ENCODE measurements at places on chromosomes 4 and X. TPM values are rescaled to one million over a fixed set of nuclear protein-coding genes. Genes with fewer than 3 reads are reported as not detected.

Gene ATOH1
- total RNA-seq = 0.69 TPM

Gene RAB39B
- 11.1 TPM for total RNA-seq

Gene TMPRSS11D
- not detected for total RNA-seq

Gene LUZP4
- total RNA-seq = not detected

Gene FGFRL1
- total RNA-seq = 35.8 TPM

Gene KCNE5
- 6.2 TPM for total RNA-seq

Gene SPARCL1
- total RNA-seq = 1.5 TPM

Gene TRPC5OS
- not detected for total RNA-seq

Gene FAM47A
- total RNA-seq = not detected

DNA sequence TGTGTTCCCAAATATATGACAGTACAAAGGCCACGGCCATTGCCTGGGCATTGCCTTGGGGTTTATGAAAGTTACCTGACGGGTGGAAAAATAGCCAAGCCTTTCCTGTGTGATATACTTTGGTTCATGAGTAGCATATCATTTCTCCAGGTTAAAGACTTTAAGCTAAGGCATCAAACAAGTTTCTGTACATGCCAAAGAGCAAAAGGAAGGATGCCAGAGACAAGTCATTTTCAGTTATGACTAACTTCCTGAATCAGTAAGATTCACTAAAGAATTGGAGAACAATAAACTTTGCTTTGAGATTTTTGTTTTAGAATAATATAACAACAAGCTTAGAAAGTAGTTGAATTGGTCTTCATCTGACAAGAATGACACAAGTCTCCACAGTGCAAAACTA, 9.7 kb upstream of the GUF1 start:
- no peak overlapping the region for H3K27ac ChIP-seq
- no peaks in the 10 kb centered on the region for H3K4me1 ChIP-seq
- H3K27me3 ChIP-seq = no peaks in the 10 kb centered on the region

DNA sequence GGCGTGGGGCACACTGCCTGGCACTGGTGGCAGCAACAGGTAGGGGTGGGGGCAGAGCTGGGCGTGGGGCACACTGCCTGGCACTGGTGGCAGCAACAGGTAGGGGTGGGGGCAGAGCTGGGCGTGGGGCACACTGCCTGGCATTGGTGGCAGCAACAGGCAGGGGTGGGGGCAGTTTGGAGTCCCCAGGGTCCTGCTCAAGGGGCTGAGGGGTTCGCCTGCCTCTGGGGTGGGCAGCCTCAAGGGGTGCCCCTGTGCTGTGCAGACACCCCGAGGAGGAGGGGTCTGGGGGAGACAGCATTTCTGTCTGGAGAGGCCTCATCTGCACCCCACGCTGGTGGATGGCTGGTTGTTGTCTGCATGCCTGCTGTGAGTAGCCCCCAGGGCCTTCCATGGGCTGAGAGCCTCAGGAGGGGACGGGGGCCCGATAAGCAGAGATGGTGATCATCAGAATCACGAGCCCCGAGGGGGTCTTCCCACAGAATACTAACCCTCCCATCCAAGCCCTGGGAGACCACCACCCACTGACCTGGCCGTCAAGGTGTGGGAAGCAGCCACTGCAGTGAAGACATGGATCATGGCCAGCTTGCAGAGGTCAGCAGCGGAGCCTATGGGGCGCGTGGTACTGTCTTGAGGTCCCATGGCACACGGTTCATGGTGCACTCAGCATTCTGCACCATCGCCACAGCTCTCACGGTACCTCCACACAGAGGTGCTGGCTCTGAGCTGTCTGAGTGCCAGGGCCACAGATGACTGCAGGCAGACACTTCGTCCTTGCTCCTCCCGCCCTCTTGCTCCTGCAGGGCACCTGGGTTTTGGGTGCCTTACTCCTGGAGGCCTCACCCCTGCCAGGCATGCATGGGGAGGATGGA, 21.5 kb downstream of the NAT8L start:
- no peaks in the 10 kb centered on the region for H3K27me3 ChIP-seq
- H3K4me3 ChIP-seq = no peak overlapping the region
- H3K27ac ChIP-seq = no peak overlapping the region
- H3K4me1 ChIP-seq = no peaks in the 10 kb centered on the region
- no peak for DNase-seq
- H3K36me3 ChIP-seq = no peaks in the 10 kb centered on the region

DNA sequence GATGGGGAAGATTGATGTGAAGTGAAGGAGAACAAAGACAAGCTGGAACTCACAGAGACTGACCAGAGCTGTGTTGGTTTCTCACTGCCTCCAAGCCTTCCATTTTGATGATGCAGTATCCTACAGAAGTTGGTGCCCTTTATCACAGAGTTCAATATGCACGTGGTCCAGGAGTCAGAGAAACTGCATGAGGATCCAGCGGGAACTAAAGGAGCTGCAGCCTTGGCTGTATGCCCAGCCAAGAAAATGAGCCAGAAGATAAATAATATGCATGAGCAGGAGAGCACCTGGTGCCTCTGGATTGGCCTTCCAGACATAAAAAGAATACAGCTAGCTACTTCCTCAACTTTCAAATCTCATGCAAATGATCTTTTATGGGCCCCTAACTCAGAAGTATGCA, 44.3 kb upstream of the DCLK2 start:
- H3K4me3 ChIP-seq = no peak overlapping the region
- H3K27ac ChIP-seq = no peak overlapping the region
- no peaks in the 10 kb centered on the region for H3K27me3 ChIP-seq
- DNase-seq = no peak
- H3K4me1 ChIP-seq = peaks cover 21% of the 10 kb centered on the region

- peaks cover 9% of the 10 kb centered on the region for H3K4me1 ChIP-seq
- no peaks in the 10 kb centered on the region for H3K27me3 ChIP-seq
- H3K4me3 ChIP-seq = no peak overlapping the region
- no peak overlapping the region for H3K27ac ChIP-seq
- peak; percentile 62 for DNase-seq
These were observed 51.7 kb upstream of the MCF2 start for GRCh38 chrX:139759637-139760036.

GRCh38 chr4:121150486-121150885, 13.6 kb downstream of the TNIP3 start:
- H3K36me3 ChIP-seq = no peaks in the 10 kb centered on the region
- 0 out of 2 replicates have a peak, but pooled peaks cover 3% of the 10 kb centered on the region for H3K4me1 ChIP-seq
- no peak overlapping the region for H3K4me3 ChIP-seq

GRCh38 chrX:103540145-103540544, 20.9 kb upstream of the RAB40A start:
- DNase-seq = no peak
- no peak overlapping the region for H3K27ac ChIP-seq
- H3K4me3 ChIP-seq = no peak overlapping the region
- no peaks in the 10 kb centered on the region for H3K4me1 ChIP-seq

- peaks cover 39% of the 10 kb centered on the region for H3K27me3 ChIP-seq
- H3K4me1 ChIP-seq = peaks cover 35% of the 10 kb centered on the region
- no peak for DNase-seq
- H3K27ac ChIP-seq = no peak overlapping the region
These were observed 42.0 kb downstream of the FAM149A start for GRCh38 chr4:186146458-186146857.

DNA sequence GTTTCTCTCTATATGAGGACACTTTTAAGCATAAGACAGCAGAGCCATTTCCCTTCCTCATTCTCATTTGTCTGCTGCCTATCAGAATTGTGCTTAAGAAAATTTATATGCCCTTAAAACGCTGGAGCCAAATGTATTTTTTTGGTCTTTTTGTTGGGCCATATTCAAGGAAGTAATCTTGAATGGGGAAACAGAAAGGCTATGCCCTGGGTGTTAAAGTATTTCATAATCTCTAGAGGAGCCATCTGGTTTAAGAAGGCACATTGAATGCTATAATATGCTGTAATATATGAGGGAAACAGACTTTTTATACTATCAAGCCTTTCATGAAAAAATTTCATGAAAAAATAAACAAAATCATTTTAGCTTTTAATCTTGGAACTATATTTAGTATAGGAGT, 4.3 kb downstream of the DMD start:
- DNase-seq = no peak
- H3K36me3 ChIP-seq = no peaks in the 10 kb centered on the region
- H3K27ac ChIP-seq = no peak overlapping the region
- H3K27me3 ChIP-seq = no peaks in the 10 kb centered on the region
- no peak overlapping the region for H3K4me3 ChIP-seq

GRCh38 chr4:15037923-15038541, 35.8 kb downstream of the CPEB2 start:
- H3K36me3 ChIP-seq = no peaks in the 10 kb centered on the region
- no peak overlapping the region for H3K27ac ChIP-seq
- no peaks in the 10 kb centered on the region for H3K27me3 ChIP-seq
- no peak for DNase-seq
- H3K4me3 ChIP-seq = no peak overlapping the region

GRCh38 chr4:141900856-141901255, 264.5 kb downstream of the IL15 start:
- no peak overlapping the region for H3K27ac ChIP-seq
- H3K36me3 ChIP-seq = no peaks in the 10 kb centered on the region
- no peak overlapping the region for H3K4me3 ChIP-seq
- H3K4me1 ChIP-seq = peaks cover 10% of the 10 kb centered on the region

- no peaks in the 10 kb centered on the region for H3K4me1 ChIP-seq
- DNase-seq = no peak
- H3K4me3 ChIP-seq = no peak overlapping the region
- H3K27ac ChIP-seq = no peak overlapping the region
These were observed 303.6 kb upstream of the FAT1 start for GRCh38 chr4:187027272-187027671.

DNA sequence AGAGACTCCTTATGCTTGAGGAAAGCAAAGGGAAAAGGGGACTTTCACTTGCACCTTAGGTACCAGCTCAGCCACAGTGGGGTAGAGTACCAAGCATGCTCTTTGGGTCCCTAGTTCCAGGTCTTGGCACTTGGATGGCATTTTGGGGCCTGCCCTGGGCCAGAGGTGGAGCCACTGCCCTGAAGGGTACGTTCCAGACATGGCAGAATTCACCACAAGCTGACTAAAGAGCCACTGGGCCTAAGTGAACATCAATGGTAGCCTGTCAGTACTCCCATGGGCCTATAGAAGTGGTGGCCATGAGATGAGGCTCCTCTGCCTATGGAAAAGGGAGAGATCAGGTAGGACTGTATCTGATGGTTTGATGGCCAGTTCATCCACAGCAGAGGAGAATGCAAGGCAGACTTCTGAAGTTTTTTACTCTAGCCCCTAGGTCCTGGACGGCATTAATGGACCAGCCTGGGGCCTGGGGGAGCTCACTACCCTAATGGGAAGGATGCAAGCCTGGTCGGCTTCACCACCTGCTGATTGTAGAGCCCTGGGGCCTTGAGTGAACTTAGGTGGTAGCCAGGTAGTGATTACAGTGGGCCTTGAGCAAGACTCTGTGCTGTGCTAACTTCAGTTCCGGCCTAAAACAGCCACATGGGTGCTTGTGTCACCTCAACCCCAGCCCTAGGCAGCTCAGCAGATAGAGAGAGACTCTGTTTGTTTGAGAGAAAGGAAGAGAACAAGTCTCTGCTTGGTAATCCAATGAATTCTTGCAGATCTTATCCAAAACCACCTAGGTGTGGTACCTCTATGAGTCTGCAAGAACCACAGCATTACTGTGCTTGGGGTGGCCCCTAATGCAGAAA, 19.8 kb upstream of the HSFX4 start:
- no peak overlapping the region for H3K27ac ChIP-seq
- no peaks in the 10 kb centered on the region for H3K4me1 ChIP-seq
- no peak overlapping the region for H3K4me3 ChIP-seq
- no peaks in the 10 kb centered on the region for H3K27me3 ChIP-seq

GRCh38 chr4:891747-892146, 40.4 kb downstream of the GAK start:
- no peaks in the 10 kb centered on the region for H3K27me3 ChIP-seq
- peak; percentile 75 for DNase-seq
- no peak overlapping the region for H3K4me3 ChIP-seq
- no peaks in the 10 kb centered on the region for H3K4me1 ChIP-seq
- no peak overlapping the region for H3K27ac ChIP-seq

DNA sequence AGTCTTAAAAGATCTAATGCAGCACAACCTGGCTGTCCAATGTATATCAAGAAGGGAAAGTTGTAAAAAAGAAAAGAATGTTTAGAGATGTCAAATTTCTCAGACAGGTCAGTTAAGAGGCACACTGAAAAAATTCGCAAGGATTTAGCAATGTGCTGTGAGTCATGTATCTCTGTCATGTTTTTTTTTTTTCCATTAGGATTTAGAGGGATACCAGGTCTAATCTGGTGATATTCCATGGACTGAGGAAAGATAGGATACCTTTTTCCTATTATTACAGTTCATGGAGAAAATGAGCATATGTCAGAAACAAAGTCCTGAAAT, 815.4 kb upstream of the PCDH10 start:
- no peak overlapping the region for H3K4me3 ChIP-seq
- DNase-seq = no peak
- no peaks in the 10 kb centered on the region for H3K27me3 ChIP-seq
- no peak overlapping the region for H3K27ac ChIP-seq
- no peaks in the 10 kb centered on the region for H3K36me3 ChIP-seq
- H3K4me1 ChIP-seq = no peaks in the 10 kb centered on the region

DNA sequence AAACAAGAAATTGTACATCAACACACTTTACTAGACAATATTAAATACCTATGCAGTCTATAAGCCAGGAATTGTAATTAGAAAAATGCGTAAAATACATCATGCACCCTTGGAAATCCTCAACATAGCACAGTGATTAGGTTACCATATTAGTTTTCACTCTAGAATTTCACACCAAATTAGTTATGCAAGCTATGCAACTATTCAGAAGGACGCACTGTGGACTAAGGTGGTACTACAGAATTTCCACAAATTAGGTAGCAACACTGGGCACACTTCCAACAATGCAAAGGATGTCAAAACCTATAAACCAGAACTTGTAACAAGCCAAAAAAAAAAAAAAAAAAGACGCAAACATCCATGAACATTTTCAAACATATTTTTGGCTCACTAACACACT, 71.1 kb upstream of the ZCCHC13 start:
- no peak overlapping the region for H3K4me3 ChIP-seq
- H3K4me1 ChIP-seq = peaks cover 19% of the 10 kb centered on the region
- H3K36me3 ChIP-seq = no peaks in the 10 kb centered on the region
- no peaks in the 10 kb centered on the region for H3K27me3 ChIP-seq
- peak; percentile 13 for DNase-seq
- H3K27ac ChIP-seq = no peak overlapping the region

- H3K36me3 ChIP-seq = no peaks in the 10 kb centered on the region
- no peaks in the 10 kb centered on the region for H3K27me3 ChIP-seq
- H3K4me3 ChIP-seq = no peak overlapping the region
- DNase-seq = no peak
These were observed 49.7 kb upstream of the DDIT4L start for GRCh38 chr4:100240008-100240407.

Measured in GM23338 (cell line).